ENCODE measurements at places on chromosomes 2 and 18. TPM values are rescaled to one million over a fixed set of nuclear protein-coding genes. Genes with fewer than 3 reads are reported as not detected.

GRCh38 chr18:61690418-61691138, 202.2 kb downstream of the RNF152 start:
- DNase-seq = no peak

- no peak for DNase-seq
Observed at GRCh38 chr2:168703926-168704325, 98.5 kb upstream of the NOSTRIN start.

DNA sequence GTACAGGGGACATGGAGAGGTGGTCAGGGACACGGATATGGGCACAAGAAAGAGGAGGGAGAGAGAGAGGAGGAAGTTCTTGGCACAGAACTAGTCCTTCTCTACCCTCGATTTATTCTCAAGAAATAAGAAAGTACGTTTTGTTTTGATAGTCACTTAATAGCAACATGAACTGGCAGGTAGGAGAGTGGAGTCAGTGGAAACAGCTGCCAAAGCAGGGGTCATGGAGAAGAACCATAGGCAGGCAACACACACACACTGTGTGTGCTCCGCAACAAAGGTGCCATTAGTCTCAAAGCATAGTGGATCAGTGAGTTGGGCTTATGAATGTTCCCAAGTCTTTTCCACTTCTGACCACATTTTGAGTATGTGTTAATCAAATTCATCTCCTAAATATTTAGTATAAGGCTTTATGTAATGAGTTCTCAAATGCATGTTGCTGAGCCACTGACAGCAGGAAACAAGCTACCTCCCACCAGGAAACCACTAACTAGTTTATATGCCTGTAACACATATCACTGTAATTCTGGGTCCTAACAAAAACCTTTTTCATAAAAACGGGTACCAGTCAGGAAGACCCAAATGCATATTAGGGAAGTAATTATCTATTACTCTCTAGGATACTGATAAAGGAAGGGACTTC, 41.1 kb downstream of the IWS1 start:
- DNase-seq = no peak

DNA sequence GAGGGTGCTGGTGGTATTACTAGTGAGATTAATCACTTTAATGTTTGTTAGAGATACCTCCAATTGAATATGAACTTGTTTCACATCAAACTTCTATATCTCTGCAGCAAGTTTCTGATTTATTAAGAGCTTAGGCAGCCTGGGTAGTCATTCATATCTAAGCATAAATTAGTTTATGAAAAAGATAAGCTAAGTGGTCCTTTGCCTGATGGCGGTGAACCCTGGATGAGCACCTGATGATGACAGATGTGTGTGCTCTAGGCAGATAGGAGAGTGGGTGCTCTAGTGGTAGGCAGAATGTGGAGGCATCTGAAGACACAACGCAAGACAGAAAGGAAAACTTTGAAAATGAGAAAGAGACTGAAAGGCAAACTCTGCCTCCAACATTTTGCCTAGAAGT, 5.0 kb downstream of the FKBP7 start:
- DNase-seq = no peak

DNA sequence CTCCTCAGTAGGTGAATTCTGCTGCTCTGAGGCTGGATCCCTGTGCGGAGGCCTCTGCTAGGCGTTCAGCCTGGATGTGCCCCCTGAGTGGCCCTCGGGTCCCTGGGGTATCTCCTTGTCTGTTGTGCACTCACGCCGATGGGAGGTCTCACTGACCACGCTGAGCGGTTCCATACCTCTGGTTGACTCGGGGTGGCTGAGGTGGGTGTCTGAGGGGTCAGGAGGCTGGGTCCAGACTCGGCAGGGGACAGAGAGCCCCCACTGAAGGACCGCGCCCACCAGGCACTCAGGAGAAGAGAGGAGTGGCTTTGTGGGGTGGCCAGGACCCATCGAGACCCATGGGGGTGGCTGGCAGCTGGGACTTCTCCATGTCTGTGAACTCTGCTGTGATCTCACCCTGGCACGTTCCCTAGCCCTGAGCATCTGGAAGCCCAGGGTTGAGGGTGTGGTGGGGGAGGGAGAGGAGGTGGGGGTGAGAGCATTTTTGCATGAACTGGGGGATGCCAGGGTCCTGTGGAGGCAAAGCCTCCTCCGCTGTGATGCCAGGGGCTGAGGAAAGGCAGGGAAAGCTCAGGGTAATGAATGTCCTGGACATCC, 53.7 kb downstream of the TWIST2 start:
- no peak for DNase-seq

- no peak for DNase-seq
Observed at GRCh38 chr18:22102953-22103646, 66.3 kb upstream of the GATA6 start.

GRCh38 chr2:150491943-150492342, 4.5 kb upstream of the RND3 start:
- DNase-seq = peak; percentile 71

DNA sequence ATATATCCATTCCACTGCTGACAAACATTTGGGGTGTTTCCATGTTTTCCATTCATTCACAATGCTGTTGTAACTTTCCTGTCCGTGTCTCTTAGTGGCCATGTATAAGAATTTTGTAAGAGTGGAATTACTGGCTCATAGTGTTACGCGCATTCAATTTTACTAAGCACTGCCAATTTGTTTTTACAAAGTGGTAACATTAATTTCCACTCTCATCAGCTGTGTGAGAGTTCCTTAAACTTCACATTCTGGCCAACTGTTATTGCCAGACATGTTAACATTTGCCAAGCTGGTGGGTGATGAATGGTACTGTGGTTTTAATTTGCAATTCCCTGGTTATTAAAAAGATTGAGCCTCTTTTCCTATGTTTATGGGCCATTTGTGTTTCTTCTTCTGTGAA, 134.2 kb downstream of the DTNB start:
- no peak for DNase-seq

DNA sequence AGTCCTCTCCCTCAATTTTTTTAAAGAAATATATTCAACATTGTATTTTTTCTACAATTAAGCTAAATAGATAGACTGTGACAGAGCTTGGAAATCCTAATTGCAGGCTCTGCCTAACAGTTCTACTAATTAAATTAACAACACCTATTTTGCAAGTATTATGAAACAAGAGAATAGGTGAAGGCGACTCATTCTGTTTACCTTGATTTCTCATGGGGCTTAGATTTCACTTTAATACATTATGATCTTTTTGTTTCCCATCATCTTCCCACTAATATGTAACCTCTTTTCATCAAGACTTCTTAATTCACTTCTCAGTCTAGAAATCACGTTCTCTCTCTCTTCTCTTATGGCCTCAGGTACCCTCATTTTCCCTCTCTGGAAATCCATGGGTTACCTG, 42.7 kb upstream of the TANK start:
- no peak for DNase-seq

- no peak for DNase-seq
Observed at GRCh38 chr18:54323970-54324369, 33.7 kb downstream of the STARD6 start.

DNA sequence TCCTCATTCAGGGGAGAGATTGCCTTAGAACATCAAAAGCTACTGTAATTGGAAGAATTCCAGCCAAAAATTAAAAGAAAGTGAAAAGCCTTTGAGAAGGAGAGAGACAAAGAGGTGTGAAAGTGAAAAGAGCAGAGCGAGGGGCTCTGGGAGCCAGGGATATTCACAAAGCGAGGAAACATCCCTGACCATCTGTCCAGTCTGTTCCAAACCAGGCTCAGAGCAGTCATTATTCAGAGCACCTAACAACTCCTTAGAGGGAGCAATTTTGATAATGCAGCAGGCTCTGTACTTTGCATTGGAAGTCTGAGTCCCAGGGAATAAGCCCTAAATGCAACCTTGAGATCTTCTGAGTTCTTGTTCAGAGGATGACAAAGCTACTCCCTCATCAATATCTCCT, 119.1 kb upstream of the LYPD1 start:
- no peak for DNase-seq

DNA sequence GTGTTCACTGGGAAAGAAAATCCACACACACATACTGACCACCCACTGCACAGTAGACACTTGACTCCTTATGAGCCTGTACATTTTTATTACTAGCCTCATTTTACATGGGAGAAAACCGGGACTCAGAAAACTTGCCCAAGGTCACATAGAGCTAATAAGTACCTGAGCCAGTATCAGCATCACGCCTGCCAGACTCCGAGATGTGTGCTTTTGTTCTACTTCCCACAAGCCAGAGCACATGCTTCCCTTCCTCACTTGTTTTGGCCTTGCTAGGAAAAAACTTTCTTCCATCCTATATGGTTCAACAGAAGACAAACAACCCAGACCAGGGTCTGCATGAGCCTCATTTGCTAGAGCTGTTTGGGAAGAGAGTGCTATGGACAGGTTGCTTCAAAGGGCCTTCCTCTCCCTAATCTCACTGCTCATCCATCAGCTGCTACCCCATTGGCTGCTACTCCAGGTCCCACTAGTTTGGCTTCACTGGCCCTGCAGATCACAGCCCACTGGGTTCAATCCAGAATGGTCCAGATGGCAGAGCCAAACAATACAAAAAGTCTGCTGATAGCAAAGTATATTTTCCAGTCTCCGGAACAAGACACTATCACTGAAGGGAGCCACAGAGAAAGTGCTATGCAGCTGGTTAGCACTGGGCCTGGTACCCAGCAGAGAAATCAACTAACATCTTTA, 63.9 kb downstream of the STK39 start:
- DNase-seq = no peak

DNA sequence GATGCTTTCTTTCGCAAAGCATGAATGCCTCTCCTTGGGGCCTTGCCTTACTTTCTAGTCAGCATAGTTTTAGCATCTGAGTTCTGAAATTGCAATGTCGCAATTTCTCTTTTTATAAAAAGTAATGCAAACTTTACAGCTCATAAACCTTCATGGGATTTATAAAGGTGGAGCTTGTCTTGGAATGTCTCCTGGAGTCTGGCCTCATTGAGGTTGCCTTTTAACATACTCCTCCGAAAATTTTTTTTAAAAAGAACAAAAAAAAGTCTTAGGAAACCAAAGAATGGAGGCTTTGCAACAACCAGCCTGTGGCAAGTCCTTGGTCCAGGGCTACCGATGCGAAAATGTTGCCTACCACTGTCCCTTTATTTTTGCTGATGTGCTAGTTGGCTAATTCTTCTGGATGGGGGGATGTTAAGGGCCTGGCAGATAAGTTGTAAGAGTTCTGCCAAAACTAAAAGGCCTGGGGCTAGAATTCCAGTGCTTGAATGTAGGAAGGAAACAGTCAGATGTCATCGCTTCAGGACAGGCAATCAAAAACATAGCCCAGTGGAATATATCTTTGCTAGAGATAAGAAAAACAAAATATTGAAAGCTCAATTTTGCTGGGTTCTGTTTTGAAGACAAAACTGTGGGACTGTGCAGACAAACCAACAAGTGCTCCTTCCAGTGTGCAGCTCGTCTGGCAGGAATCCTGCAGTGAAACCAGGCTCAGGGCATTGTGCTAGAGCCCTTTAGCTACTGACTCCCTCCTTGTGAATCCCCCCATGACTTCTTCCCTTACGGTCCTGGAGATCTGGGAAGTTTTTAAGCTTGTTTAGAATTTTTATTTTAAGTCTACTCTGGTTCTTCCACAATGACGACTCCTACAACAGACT, 213.0 kb downstream of the PIEZO2 start:
- no peak for DNase-seq

GRCh38 chr2:158559252-158559651, 102.5 kb downstream of the PKP4 start:
- no peak for DNase-seq

DNA sequence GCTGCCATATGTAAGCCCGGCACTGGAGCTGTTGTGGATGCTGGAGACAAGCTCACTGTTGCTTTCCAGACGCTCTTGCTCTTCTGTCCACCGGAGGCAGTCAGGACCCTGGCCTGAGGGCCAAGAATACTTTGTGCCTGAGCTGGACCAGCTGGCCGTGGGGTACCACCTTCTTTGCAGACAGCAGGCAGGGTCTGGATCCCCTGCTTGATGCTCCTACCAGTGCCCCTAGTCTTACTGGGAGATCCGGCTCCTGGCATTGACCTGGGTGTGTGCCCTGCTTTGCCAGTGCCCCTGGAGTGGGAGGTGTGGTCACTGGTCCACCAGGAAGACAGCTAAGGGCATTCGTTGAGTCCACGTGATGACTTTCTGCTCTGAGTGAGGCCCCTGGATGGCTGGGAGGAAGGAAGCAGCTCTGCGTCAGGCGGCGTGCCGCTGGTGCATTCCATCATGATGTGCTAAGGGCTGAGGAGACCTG, 59.3 kb downstream of the LRRFIP1 start:
- DNase-seq = no peak

- DNase-seq = no peak
Observed at GRCh38 chr2:183605440-183605839, 481.2 kb downstream of the NUP35 start.

- no peak for DNase-seq
Observed at GRCh38 chr2:230246206-230246605, 20.7 kb downstream of the SP140 start.

- DNase-seq = no peak
Observed at GRCh38 chr2:69931832-69932595, 17.1 kb downstream of the MXD1 start.

GRCh38 chr2:907706-908105, 42.9 kb upstream of the SNTG2 start:
- no peak for DNase-seq

- no peak for DNase-seq
Observed at GRCh38 chr18:51123936-51124486, 73.5 kb downstream of the MEX3C start.

DNA sequence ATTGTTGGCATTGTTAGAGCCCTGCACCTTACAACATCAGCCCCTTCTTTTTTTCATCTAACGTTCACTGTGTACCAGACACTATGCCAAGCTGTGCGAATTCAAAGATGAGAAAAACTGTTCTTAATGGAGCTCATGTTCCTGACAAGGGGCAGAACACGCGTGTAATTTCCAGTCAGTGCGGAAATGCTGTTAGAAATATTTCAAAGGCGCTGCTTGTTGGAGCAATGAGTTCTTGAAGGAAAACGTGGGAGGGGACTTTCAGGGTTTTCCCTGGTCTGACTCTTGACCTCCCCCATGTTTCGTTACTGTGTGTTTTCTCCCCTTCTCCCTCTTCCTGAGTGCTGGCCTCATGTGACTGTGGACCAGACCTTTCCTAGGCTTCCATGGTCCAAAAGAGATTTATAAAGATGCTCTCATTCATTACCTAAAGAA, 1.5 kb downstream of the MTHFD2 start:
- no peak for DNase-seq

DNA sequence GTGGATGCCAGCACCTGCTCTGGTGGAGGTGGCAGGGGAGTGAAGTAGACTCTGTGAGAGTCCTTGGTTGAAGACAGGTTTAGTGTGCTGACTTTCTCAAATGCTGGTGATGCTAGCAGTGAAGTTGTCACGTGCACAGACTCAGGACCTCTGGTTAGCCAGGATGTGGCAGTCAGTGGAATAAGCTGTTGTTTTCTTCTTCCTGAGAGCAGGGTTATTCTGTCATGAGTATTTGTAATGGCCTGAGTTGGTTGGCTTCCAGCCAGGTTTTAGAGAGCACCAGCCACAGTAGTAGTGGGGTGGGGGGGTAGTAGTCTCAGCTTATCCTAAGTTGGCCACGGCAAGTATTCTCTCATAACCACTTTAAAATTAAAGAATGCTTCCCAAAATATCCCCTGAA, 238.5 kb upstream of the FBXO11 start:
- DNase-seq = no peak

GRCh38 chr2:168466190-168466737, 10.2 kb downstream of the CERS6 start:
- DNase-seq = no peak

RNASEH1 gene
- 38.4 TPM for total RNA-seq

KYNU gene
- total RNA-seq = 0.34 TPM

RPRM gene
- not detected for total RNA-seq

KCNIP3 gene
- total RNA-seq = 3.1 TPM

AOX1 gene
- total RNA-seq = 44.5 TPM

SERPINB12 gene
- not detected for total RNA-seq

MYO5B gene
- total RNA-seq = 0.13 TPM

FAM237A gene
- not detected for total RNA-seq

DNAJC5G gene
- total RNA-seq = not detected

ATG16L1 gene
- total RNA-seq = 19.8 TPM

ATL2 gene
- 21.4 TPM for total RNA-seq

SERPINB11 gene
- total RNA-seq = not detected

Data from HFFc6 (cell line).